Mesendoderm (in vitro differentiated cells): ENCODE measurements at places on chromosomes 11 and 22.

DNA sequence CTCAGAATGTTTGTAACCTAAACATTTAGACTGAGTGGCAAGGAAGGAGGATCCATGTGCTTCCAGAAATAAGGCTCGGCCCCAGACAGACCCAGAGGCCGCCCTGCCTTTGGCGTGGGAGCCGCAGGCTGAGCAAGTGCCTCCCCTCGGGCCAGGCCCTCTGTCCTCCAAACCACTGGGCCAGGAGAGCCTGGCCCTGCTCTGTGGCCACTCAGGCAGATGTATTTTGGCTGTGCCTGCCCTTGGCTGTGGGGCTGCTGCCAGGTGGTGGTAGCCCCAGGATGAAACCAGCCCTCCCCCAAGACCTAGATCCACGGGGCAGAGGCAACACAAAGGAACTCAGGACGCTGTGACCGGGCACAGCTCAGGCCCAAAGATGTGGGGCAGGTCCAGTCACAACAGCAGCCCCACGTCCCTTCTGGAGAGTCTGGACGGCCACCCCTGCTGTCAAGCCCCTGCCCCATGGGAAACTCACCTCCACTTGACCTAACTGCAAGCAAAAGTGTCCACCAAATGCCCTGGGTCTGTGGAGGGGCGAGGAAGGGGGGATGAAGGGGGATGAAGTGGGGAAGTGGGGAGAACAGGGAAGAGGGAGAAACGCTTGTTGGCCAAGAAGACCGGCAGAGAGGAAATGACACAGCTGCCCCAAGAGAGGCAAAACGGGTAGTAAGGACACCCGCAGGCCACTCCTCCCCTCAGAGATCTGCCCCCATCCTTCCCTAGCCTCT lies 24.0 kb downstream of the PISD start:
- H3K36me3 ChIP-seq, result no peaks in the 10 kb centered on the region
- no peaks in the 10 kb centered on the region for H3K4me1 ChIP-seq
- H3K27me3 ChIP-seq, result no peaks in the 10 kb centered on the region
- no peak overlapping the region for H3K4me3 ChIP-seq

- H3K4me3 ChIP-seq, result no peak overlapping the region
- DNase-seq, result no peak
- no peak overlapping the region for H3K27ac ChIP-seq
- no peaks in the 10 kb centered on the region for H3K36me3 ChIP-seq
- H3K27me3 ChIP-seq, result no peaks in the 10 kb centered on the region
- no peaks in the 10 kb centered on the region for H3K4me1 ChIP-seq
Measured at GRCh38 chr11:12045914-12046635, 37.6 kb upstream of the DKK3 start.

GRCh38 chr11:132962041-132962440 lies 570.3 kb downstream of the OPCML start:
- H3K4me1 ChIP-seq, result no peaks in the 10 kb centered on the region
- no peak overlapping the region for H3K4me3 ChIP-seq
- DNase-seq, result no peak
- no peaks in the 10 kb centered on the region for H3K36me3 ChIP-seq
- H3K27ac ChIP-seq, result no peak overlapping the region

- H3K27me3 ChIP-seq, result no peaks in the 10 kb centered on the region
- H3K27ac ChIP-seq, result no peak overlapping the region
- H3K4me3 ChIP-seq, result no peak overlapping the region
- H3K4me1 ChIP-seq, result no peaks in the 10 kb centered on the region
- H3K36me3 ChIP-seq, result no peaks in the 10 kb centered on the region
Measured at GRCh38 chr11:36352922-36353321, 56.8 kb downstream of the PRR5L start.

- H3K4me3 ChIP-seq, result no peak overlapping the region
- H3K4me1 ChIP-seq, result peaks cover 4% of the 10 kb centered on the region
- DNase-seq, result no peak
- no peaks in the 10 kb centered on the region for H3K36me3 ChIP-seq
Measured at GRCh38 chr11:820655-821511, 2.2 kb downstream of the PNPLA2 start.

- H3K4me3 ChIP-seq, result peak overlapping the region; percentile 50
- no peaks in the 10 kb centered on the region for H3K36me3 ChIP-seq
- peaks cover 2% of the 10 kb centered on the region for H3K4me1 ChIP-seq
- no peaks in the 10 kb centered on the region for H3K27me3 ChIP-seq
- DNase-seq, result peak; percentile 96
Measured at GRCh38 chr11:68213555-68214172, 568 bp upstream of the KMT5B start.

- no peaks in the 10 kb centered on the region for H3K4me1 ChIP-seq
- H3K4me3 ChIP-seq, result no peak overlapping the region
- H3K27me3 ChIP-seq, result no peaks in the 10 kb centered on the region
- no peaks in the 10 kb centered on the region for H3K36me3 ChIP-seq
- H3K27ac ChIP-seq, result no peak overlapping the region
Measured at GRCh38 chr11:70472240-70472639, 73.9 kb downstream of the CTTN start.

DNA sequence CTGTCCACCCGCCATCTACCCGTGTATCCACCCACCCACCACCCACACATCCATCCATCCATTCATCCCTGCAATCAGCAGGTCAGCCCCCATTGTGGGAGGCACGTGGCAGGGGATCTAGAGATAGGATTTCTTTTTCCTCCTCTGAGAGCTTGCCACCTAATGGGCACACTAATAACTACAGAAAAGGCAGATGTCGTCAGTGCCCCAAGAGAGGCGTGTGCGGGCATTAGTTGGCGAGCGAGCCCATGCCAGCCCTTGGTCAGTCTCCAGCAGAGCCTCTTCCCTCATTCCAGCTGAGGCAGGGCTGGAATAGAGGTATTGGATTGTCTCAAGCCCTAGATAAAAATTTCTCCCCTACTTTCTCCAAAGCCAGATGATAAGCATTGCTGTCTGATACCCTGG lies 9.7 kb downstream of the USP2 start:
- no peak overlapping the region for H3K4me3 ChIP-seq
- H3K27me3 ChIP-seq, result no peaks in the 10 kb centered on the region
- no peak overlapping the region for H3K27ac ChIP-seq

DNA sequence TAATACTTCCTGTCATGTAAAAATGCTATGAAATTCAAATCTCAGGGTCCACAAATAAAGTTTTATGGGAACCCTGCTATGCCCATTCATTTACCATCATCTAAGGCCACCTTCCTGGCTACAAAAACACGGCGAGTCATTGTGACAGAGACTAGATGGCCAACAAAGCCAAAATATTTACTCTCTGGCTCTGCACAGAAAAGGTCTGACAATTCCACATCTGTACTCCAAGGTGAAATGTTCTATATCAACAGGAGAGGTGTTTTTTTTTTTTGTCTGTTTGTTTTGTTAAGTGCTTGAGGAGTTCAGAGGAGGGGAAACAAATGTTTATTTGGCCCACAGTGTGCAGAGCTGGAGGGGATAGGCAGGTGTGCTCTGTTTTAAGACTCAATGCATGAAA lies 18.6 kb upstream of the TMA7B start:
- peaks cover 7% of the 10 kb centered on the region for H3K4me1 ChIP-seq
- H3K36me3 ChIP-seq, result no peaks in the 10 kb centered on the region
- no peak for DNase-seq
- H3K4me3 ChIP-seq, result no peak overlapping the region
- no peaks in the 10 kb centered on the region for H3K27me3 ChIP-seq
